ENCODE measurements at places on chromosomes 4 and X.

DNA sequence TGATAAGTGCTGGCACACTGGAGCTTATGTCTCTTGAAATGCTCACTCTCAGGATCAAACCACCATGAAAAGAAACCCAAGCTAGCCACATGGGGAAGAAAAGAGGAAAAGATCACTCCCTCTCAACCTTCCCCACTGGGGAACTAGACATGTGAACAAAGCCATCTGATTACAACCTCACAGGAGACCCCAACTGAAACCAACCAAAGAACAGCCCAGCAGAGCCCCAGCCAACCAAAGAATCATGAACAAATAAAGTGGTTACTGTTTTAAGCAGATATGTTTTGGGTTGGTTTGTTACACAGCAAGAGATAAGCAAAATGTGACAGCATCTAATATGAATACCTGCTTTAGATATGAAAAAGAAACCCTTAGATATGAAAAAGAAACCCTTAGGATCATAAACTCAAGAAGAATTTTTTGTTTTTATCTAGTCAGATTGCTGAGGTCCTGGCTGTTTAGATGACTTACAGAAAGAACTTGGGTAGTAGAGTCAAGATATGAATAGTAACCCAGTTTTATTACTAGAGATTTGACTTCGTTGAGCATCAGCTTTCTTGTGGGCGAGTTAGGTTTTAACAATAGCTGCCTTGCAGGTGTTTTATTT, 23.7 kb upstream of the TLR7 start:
- DNase-seq, result no peak

GRCh38 chrX:40260146-40260747, 162.5 kb upstream of the BCOR start:
- DNase-seq, result peak; percentile 56

GRCh38 chr4:15343581-15343980, 84.3 kb upstream of the C1QTNF7 start:
- no peak for DNase-seq

- DNase-seq, result no peak
Measured at GRCh38 chrX:86805241-86805640, 657.0 kb downstream of the DACH2 start.

DNA sequence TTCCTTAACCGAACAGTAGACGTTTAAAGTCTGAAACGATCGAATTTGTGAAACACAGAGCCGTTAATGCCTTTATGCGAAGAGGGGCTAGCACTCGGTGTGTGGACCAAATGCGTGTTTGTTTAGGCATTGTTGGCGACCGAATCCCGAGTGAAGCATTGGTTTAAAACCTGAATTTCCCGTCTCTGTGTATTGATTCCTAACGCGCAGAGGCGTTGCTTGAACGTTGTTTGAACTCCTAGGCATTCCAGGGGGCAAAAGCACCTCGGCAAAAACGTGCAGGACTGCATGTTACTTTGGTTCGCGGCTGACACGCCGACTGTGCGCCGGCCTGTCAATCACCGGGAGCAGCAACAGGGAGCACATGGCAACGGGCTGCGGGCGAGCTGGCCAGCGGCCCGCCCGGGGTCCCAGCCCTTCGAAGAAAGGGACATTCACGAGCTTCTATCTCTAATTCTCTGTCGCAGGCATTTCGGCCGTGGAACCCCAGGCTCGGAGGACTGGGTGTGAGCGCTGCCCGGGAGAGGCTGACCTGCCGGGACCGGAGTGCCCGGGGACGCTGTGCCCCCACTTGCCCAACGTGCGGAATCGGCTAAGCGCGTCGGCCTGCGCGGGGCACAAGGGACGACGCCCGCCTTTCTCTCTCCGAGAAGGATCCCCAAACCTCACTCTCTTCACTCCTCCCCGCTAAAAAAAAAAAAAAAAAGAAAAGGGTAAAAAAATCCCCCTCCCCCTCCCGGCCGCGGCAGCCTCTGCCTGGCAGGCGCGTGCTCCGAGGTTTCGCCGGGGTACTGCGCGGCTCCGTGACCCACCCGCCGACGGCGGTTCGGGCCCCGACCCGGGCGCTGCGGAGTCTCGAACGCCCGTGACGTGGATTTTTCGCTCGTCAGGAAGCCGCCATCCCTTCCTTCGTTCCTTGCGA, 810 bp downstream of the SPRY1 start:
- peak; percentile 17 for DNase-seq

DNA sequence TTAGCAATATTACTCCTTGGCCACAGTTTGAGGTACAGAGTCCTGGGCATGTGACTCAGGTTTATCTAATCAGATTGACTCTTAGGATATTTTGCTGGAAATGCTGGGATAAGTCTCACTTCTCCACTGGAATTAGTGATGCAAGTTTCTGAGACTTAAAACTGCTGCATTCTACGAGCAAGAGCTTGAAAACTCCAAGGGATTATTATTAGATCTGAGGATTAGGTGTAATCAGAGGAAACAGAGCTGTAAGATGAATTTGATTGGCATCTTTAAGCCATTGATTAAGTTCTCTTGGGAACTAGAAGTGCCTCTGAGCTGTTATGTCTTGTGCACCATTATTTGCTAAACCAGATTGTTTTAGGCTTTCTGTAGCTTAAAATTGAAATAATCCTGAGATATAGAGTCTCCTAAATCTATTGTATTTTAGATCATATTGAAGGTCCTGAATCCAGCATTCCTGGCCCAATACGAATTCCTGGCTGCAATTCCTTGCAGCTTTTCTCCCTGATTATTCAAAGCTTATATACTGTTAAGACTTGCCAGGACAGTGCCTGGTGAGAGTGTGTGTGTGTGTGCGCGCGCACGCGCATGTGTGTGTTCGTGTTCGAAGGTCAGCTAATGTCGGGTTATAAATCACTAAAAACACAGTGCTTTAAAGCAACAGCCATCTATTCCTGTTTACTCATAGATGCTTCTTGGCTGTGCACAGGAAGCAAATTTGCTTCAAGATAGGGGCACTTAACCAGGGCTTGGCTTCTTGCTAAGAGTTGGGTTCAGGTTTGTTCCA, 735.1 kb downstream of the STIM2 start:
- DNase-seq, result no peak

- no peak for DNase-seq
Measured at GRCh38 chr4:168614281-168615057, 117.6 kb downstream of the PALLD start.

DNA sequence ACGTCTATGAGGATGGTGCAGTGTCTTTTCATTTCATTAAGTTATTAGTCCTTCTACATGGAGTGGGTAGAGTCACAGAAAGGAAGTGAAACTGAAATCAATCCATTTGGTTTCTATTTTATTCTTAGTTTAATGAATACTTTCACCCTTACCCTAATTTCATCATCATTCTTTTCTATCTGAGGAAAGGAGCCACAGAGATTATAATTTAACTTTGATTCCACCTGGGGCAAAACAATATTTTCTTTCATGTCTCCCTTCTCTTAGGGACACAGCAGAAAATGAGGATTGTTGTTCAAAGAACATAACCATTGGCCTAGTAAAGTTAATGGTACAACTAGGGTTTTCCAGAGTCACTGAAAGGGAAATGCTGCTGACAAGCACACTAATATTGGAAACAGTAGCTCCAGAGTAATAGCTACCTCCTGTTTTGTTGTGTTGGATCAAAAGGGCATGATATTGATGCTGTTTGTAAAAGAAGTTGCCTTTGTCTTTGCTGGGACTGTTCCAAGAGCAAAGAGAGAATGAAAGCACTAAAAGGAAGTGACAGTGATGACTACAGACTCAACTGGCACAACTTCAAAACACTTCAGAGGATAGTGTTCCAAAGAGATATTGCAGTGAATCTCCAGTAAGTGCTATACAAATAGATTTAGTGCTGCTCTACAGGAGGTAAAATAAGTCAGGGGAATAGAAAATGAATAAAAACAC, 247.1 kb upstream of the PITX2 start:
- DNase-seq, result peak; percentile 34

DNA sequence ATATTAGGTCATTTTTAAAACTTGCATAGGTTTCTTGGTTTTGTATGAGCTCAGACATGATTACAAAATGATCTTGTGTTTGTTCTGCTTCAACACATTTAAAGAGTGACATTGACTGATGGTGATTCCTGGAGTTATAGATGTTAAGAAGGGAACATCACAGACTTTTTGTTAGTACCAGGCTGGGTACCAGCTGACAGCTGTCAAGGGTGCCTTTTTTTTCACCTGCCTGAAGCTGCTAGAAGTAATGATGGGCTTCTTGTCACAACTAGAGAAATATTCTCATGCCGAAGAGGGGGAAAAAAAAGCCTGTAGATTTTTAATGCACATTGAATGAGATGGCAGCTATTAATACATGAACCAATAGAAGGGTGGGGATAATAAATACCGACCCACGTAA, 226.6 kb upstream of the TRAM1L1 start:
- no peak for DNase-seq

GRCh38 chr4:173794662-173795061, 264.6 kb upstream of the HAND2 start:
- no peak for DNase-seq

- peak; percentile 65 for DNase-seq
Measured at GRCh38 chr4:152634110-152634760, 45.6 kb downstream of the TMEM154 start.

DNA sequence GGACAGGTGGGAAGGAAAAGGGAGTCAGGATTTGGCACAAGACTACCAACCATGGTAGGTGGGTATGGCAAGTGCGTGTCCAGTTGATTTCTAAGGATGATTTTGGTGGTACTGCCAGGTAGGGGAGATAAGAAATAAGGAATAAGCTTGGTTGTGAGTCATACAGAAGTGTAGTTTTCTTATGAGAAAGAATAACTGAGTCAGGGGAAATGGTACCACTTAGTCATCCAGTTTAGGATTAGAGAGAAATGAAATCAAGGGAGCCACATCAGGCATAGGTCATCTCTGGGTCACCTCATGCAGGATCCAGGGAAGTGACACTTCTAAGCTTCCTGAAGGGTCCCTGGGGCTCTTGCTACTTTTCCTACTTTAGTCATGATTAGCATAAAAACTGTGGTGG, 107.1 kb upstream of the C1GALT1C1 start:
- no peak for DNase-seq

- no peak for DNase-seq
Measured at GRCh38 chrX:20989361-20989760, 384.9 kb upstream of the CNKSR2 start.

DNA sequence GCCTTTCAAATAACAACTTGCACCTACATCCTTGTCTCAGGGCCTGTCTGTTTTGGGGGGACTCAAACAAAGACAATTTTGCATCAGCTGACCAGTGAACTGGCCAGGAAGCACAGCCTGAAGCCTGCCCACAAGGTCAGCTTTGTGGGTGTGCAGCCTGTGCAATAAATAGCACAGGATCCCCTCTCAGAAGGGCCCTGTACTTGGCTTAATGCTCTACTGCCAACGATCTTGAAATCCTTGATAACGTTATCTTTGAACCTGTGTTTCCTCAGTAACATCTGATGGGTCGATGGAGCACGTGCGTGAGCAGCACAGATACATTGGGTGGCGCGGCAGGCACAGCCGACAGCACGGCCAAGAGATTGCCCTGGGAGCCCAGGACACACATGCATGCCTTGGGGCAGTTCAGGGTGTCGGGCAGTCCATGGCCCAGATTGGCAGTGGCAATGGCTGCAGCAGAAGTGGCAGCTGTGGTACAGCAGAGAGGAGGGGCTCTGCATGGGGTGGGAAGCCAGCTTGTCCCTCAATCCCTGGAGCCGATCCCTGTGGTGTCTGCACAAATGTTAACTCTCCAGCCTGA, 58.8 kb upstream of the ATP6AP2 start:
- DNase-seq, result no peak

- DNase-seq, result no peak
Measured at GRCh38 chr4:169404960-169405359, 134.2 kb upstream of the SH3RF1 start.

GRCh38 chr4:72895408-72895807, 174.1 kb downstream of the COX18 start:
- no peak for DNase-seq

GRCh38 chr4:52588097-52588496, 71.0 kb downstream of the USP46 start:
- DNase-seq, result peak; percentile 8

DNA sequence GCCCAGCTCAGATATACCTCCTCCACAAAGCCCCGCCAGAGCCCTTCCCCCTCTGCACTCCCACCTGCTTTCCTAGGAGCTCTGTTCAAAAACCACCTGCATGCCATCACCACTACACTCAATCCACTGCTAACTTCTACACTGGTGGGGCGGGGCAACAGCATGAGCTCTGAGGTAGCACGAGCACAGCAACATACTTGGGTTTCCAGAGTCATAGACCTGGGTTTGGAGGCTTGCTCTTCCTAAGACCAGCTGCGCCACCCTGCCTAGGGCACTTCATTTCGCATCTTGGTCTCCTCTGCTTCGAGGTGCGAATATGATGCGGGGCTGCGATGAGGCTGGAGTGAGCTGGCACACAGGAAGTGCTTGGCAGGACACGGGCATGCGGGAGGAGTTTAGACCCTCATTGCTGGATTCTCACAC, 3.6 kb downstream of the SASH3 start:
- no peak for DNase-seq

DNA sequence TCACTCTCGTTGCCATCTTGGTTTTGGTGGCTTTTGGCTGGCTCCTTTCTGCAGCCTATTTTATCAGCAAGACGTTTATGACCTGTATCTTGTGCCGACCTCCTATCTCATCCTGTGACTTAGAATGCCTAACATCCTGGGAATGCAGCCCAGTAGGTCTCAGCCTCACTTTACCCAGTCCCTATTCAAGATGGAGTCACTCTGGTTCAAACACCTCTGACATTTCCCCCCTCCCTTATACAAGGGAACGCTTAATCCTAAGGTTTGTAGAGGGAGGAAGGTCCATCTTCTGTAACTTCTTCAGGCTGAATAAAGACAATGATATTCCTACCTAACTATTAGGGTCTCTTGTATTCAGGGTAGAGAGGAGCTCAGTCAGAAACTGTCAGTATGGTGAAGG, 79.3 kb upstream of the SPANXB1 start:
- DNase-seq, result no peak

GRCh38 chr4:176579226-176579625, 213.5 kb downstream of the VEGFC start:
- DNase-seq, result no peak

GRCh38 chrX:74509989-74510388, 88.7 kb downstream of the SLC16A2 start:
- DNase-seq, result no peak

- DNase-seq, result peak; percentile 88
Measured at GRCh38 chrX:19566359-19567222, 51.3 kb upstream of the MAP3K15 start.

- DNase-seq, result peak; percentile 92
Measured at GRCh38 chr4:99856166-99856565, 38.1 kb downstream of the LAMTOR3 start.

GRCh38 chr4:20075248-20075871, 176.3 kb upstream of the SLIT2 start:
- no peak for DNase-seq

DNA sequence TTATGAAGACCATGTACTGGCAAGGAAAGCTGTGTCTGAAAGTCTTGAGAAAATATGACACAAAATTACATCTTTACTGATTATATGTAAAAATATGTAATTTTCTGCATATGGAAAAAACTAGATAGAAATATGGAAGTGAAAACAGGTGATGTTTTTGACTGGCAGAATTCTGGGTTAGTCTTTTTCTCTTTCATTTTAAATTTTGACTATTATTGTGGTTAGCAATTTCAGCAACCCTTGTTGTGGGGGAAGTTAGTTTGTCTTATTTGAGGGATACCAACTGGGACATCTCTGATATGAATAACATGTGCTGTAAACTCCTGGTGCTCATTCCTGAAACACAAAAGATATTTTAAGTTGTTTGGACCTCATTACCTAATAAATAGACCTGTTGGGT, 49.9 kb upstream of the CPEB2 start:
- DNase-seq, result no peak
